Activated T-helper 1 cell treated with anti-CD3 and anti-CD28 coated beads, Interleukin-12 subunit alpha, Interleukin-12 subunit beta, Interleukin-2, Interleukin-4 antibody, amounts not matched to agents 30 ng/mL and 10 ng/mL and 1 ng/mL, durations not matched to agents 14 hours and 24 hours and 36 hours (primary cell): ENCODE measurements at places on chromosomes 1 and 21. TPM values are rescaled to one million over a fixed set of nuclear protein-coding genes. Genes with fewer than 3 reads are reported as not detected.

ENTREP3 gene
- total RNA-seq = 40.3 and 45.5 TPM in 2 replicates

DNA sequence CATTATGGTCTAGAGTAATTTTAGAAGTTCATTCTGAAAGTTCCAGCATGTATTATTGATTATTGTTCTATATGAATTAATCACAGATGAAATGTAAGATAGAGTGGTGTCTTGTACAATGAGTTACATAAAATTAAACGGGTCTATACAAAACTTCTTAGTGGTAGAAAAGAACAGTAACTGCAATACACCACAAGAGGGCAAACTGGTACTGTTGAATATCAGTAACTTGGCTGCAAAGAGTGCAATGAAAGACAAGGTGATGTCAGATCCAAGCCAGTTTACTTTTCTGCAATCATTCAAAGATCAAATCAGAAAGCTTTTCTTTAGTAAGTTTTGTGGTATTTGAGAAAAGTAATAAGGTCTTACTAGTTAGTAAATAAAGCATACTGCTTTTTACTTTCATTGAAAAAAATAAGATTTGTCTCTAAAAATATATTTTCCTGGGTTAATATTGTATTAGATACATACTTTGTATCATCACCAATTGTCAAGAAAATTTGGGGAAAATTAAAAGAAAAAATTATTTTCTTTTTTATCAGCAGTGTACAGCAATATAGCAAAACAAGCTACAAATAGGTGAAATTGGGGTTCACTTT, 66.4 kb upstream of the BTG3 start:
- H3K36me3 ChIP-seq = no peaks in the 10 kb centered on the region
- H3K27ac ChIP-seq = no peak overlapping the region
- peak; percentile 24 for DNase-seq
- H3K27me3 ChIP-seq = peaks cover 2% of the 10 kb centered on the region

- peaks cover 2% of the 10 kb centered on the region for H3K27me3 ChIP-seq
- H3K4me3 ChIP-seq = no peak overlapping the region
- H3K27ac ChIP-seq = no peak overlapping the region
- DNase-seq = no peak
Measured at GRCh38 chr1:245485996-245486395, 331.2 kb downstream of the KIF26B start.

DNA sequence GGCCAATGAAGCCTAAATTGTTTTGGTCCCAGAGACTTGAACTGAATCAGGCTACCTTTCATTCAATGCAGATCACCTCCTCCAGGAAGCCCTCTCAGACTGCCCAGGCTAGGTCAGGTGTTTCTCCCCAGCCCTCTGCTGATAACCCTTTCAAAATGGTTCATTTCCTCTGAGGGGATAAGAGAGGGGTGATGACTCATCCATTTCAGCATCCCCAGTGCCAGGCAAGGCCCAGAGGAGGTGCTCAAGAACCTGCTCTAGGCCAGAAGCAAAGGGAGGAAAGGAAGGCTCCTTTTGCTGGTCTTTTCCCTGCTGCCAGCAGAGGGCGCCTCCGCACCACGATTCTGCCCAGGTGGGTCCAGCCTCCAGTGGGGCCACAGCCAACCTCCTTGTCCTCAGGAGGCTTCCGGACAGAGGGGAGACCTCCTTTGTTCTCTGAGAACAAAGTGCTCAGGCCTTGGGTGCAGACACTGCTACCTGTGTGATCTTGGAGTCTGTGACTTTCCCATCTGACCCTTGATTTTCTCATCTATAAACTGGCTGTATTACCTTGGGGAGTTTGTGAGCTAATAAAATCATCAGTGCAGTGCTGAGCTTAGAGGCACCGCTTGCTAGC, 45.3 kb upstream of the ARHGEF10L start:
- H3K27ac ChIP-seq = no peak overlapping the region
- no peak overlapping the region for H3K4me3 ChIP-seq
- H3K27me3 ChIP-seq = no peaks in the 10 kb centered on the region
- H3K4me1 ChIP-seq = no peaks in the 10 kb centered on the region
- peak; percentile 45 for DNase-seq
- no peaks in the 10 kb centered on the region for H3K36me3 ChIP-seq

- H3K4me1 ChIP-seq = peaks cover 20% of the 10 kb centered on the region
- H3K36me3 ChIP-seq = peaks cover 3% of the 10 kb centered on the region
- H3K27me3 ChIP-seq = peaks cover 6% of the 10 kb centered on the region
- no peak overlapping the region for H3K4me3 ChIP-seq
- no peak overlapping the region for H3K27ac ChIP-seq
- DNase-seq = no peak
Measured at GRCh38 chr1:208985231-208985630, 598.3 kb upstream of the CAMK1G start.

DNA sequence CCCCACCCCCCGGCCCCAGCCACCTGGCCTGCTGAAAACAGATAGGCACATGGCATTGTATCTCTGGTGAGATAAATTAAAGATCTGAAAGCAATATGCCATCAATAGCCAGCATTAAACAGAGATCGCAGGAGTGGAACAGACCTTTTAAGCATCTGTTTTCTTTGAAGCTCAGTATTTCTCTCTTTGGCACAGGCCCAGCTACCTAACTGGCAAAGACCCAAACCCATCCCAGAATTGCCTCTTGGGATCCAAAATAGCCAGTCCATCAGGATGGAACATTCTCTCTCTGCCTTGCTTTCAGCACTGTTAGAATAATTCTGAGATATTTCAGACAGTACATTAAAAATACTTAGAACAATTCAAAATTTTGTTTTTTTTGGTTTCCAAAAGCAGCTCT, 46.0 kb downstream of the KCNJ6 start:
- H3K27ac ChIP-seq = no peak overlapping the region
- no peaks in the 10 kb centered on the region for H3K36me3 ChIP-seq
- no peaks in the 10 kb centered on the region for H3K27me3 ChIP-seq
- no peaks in the 10 kb centered on the region for H3K4me1 ChIP-seq
- no peak for DNase-seq

DNA sequence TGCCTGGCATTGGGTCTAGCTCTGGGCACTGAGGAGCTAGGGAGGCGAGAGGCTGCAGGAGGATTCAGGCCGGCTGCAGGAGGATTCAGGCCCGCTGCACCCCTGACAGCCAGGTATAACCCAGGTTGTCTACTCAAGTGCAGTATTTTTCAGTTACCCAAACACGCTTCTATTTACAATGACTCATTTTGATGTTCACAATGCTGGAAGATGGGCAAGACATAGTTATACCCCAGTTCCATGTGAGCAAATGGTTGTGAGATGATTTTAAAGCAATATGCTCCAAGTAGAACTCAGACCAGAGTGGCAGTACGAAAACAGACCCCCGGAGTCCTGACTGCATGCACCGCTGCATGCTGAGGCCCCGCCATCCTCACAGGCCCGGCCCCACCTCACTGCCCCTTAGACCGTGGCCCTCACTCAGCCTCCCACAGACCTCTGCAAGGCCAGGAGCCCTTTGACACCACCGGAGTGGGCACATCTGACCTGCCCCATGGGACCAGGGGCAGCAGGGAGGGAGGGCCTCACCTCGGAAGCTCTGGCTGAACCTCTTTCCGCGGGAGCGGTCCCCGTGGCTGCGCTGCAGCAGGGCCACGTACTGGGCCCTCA, 553 bp downstream of the LEFTY1 start:
- H3K4me1 ChIP-seq = peaks cover 16% of the 10 kb centered on the region
- DNase-seq = no peak
- peaks cover 2% of the 10 kb centered on the region for H3K36me3 ChIP-seq
- no peak overlapping the region for H3K27ac ChIP-seq
- peaks cover 30% of the 10 kb centered on the region for H3K27me3 ChIP-seq
- H3K4me3 ChIP-seq = no peak overlapping the region

GRCh38 chr1:47436979-47437446, 831 bp upstream of the FOXD2 start:
- H3K36me3 ChIP-seq = peaks cover 13% of the 10 kb centered on the region
- DNase-seq = no peak
- peaks cover 33% of the 10 kb centered on the region for H3K27me3 ChIP-seq
- H3K4me1 ChIP-seq = peaks cover 34% of the 10 kb centered on the region

PDPN gene
- total RNA-seq = not detected in 2 replicates

GRCh38 chr21:16004086-16004485, 274.3 kb downstream of the USP25 start:
- H3K27ac ChIP-seq = no peak overlapping the region
- H3K27me3 ChIP-seq = no peaks in the 10 kb centered on the region
- no peaks in the 10 kb centered on the region for H3K4me1 ChIP-seq
- no peak overlapping the region for H3K4me3 ChIP-seq
- no peaks in the 10 kb centered on the region for H3K36me3 ChIP-seq

DNA sequence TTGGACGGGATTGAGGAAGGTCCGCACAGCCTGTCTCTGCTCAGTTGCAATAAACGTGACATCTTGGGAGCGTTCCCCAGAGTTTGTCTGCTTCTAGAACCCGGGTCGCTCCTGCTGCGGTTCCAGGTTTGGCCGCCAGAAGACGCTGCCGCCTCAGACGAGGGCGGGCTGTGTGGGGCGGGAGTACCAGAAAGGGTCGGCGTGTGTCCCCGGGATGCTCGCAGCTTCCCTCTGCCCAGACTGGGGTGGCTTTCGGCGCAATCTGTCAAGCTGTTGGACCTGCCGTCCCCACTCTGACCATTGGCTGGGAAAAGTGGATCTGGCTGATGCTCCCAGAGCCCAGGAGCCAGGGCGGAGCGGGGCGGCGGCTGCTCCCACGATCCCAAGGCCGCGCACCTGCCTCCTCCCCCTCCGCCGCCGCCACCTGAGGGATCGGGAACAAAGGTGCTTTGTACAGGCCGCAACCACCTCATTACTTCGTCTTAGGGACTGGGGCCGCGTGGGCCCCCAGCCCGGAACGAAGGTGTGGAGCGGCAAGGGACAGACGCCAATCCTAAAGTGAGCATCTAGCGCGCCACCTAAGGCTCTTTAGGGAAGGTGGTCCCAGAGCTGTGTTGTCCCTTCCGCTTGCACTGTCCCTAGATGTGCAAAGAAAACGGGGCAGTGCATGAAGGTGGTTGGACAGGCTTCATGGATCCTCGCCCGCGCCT, 683 bp upstream of the EFNA4 start:
- peaks cover 8% of the 10 kb centered on the region for H3K36me3 ChIP-seq
- no peak overlapping the region for H3K27ac ChIP-seq
- peak overlapping the region; percentile 87 for H3K4me3 ChIP-seq
- DNase-seq = peak; percentile 67
- H3K27me3 ChIP-seq = no peaks in the 10 kb centered on the region

- H3K27ac ChIP-seq = no peak overlapping the region
- no peak for DNase-seq
- peaks cover 6% of the 10 kb centered on the region for H3K4me1 ChIP-seq
- H3K27me3 ChIP-seq = peaks cover 3% of the 10 kb centered on the region
- no peaks in the 10 kb centered on the region for H3K36me3 ChIP-seq
Measured at GRCh38 chr1:94801919-94802546, 18.1 kb upstream of the SLC44A3 start.

DNA sequence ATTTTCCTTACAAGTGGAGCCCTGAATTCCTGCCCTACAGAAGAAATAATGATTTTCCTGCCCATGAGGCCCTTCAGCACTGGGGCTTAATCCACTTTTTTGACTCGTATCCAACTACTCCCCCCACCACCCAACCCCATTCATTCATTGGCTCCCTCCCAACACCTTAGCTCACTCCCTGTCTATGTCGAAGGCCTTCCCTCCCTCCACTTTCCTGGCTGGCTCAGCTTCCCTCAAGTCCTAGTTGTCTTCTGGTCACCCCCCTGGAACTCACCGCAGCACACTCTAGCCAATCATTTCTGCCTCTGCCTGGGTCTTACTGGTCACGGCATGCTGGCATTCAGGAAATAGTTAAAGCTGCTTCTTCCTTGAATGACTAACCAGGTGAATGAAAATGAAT, 118.9 kb downstream of the PGBD5 start:
- no peak for DNase-seq
- no peak overlapping the region for H3K4me3 ChIP-seq
- H3K27ac ChIP-seq = no peak overlapping the region

GRCh38 chr21:28148400-28149064, 844.1 kb downstream of the LTN1 start:
- H3K27me3 ChIP-seq = no peaks in the 10 kb centered on the region
- no peaks in the 10 kb centered on the region for H3K4me1 ChIP-seq
- DNase-seq = no peak
- no peak overlapping the region for H3K4me3 ChIP-seq

DNA sequence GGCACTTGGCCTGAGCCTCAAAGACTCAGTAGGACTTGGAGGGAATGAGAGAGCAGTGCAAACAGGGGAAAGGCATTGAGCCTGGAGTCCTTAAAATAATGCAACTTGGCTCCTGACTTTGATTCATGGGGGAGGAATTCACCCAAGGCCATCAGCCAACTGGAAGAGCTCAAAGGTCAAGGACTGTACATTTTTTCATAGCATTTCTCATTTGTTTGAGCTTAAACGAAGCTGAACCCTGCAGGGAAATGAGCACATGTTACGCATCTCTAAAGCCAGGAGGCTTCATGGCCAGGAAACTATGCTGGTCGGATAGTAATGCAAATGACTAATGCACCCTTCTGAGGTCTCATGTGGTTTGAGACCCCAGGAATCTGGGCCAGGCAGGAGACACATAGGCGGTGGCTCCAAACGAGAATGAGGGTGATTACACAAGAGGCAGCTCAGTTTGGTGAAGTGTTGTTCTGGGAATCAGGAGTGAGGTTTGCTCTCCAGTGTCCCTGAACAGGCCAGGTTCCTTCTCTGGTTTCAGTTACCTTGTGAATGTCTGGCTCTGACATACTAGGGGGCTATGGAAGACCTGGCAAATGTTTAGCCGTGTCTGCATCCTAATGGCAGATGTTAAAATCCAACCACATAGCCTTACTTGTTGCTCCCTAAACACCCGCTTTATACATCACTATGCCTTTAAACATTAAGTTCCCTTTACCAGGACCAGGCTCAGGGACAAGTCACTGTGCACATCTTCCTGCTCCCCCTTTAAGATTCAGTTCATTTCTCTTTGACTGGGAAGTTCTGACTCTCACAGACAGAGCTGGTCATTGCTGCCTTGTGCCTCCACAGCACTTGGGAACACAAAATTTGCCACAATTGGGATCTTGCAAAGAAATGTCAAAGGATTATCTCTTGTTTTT, 503.9 kb upstream of the USP24 start:
- H3K36me3 ChIP-seq = no peaks in the 10 kb centered on the region
- H3K4me1 ChIP-seq = no peaks in the 10 kb centered on the region
- DNase-seq = no peak
- no peak overlapping the region for H3K4me3 ChIP-seq
- no peak overlapping the region for H3K27ac ChIP-seq
- peaks cover 3% of the 10 kb centered on the region for H3K27me3 ChIP-seq

GRCh38 chr1:180939073-180939710, 26.5 kb downstream of the KIAA1614 start:
- H3K27ac ChIP-seq = no peak overlapping the region
- DNase-seq = no peak
- H3K36me3 ChIP-seq = no peaks in the 10 kb centered on the region
- H3K27me3 ChIP-seq = peaks cover 4% of the 10 kb centered on the region

GRCh38 chr1:153324912-153325311, 12.2 kb upstream of the PGLYRP3 start:
- H3K27me3 ChIP-seq = peaks cover 18% of the 10 kb centered on the region
- no peaks in the 10 kb centered on the region for H3K36me3 ChIP-seq
- no peak overlapping the region for H3K4me3 ChIP-seq
- no peak for DNase-seq
- H3K4me1 ChIP-seq = no peaks in the 10 kb centered on the region

GRCh38 chr1:15445390-15446122, 7.3 kb downstream of the CTRC start:
- no peak for DNase-seq
- H3K4me3 ChIP-seq = no peak overlapping the region
- peaks cover 3% of the 10 kb centered on the region for H3K27me3 ChIP-seq
- peaks cover 6% of the 10 kb centered on the region for H3K4me1 ChIP-seq
- no peaks in the 10 kb centered on the region for H3K36me3 ChIP-seq
- H3K27ac ChIP-seq = no peak overlapping the region

TMPRSS15 gene
- not detected in 2 replicates for total RNA-seq

SLC37A1 gene
- total RNA-seq = 21.9 and 25.0 TPM in 2 replicates

BMP8B gene
- 0.31 and 0.42 TPM in 2 replicates for total RNA-seq

PROX1 gene
- not detected in 2 replicates for total RNA-seq
